H1 (cell line): ENCODE measurements at places on chromosomes 12 and 14.

DNA sequence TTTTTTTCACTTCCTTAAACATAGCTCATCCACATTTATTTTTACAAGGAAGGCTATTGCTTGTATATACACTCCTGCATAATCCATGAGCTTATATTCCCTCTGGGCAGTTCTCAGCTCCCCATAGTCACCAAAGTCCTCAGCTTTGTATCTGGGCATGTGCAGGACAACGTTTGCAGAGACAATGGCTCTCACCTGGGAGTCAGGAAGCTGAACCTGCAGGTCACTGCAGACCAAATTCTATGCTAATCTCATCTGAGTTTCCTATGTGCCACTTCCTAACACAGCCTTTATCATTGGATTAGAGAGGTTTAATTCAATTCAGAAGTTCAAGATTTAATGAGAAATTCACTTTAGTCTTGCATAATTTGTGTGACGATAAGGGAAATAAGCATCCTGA lies 131.5 kb downstream of the KCNK10 start:
- DNase-seq = no peak

DNA sequence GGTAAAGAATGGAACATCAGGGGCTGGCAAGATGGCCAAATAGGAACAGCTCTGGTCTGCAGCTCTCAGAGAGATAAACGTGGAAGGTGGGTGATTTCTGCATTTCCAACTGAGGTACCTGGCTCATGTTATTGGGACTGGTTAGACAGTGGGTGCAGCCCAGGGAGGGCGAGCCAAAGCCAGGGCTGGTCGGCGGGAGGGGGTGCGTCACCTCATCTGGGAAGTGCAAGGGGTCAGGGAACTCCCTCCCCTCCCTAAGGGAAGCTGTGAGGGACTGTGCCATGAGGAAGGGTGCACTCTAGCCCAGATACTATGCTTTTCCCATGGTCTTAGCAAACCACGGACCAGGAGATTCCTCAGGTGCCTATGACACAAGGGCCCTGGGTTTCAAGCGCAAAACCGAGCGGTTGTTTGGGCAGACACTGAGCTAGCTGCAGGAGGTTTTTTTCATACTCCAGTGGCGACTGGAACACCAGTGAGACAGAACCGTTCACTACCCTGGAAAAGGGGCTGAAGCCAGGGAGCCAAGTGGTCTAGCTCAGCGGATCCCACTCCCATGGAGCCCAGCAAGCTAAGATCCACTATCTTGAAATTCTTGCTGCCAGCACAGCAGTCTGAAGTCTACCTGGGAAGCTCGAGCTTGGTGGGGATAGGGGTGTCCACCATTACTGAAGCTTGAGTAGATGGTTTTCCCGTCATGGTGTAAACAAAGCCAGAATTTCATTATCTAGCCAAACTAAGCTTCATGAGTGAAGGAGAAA lies 317.6 kb downstream of the NELL2 start:
- DNase-seq = no peak

DNA sequence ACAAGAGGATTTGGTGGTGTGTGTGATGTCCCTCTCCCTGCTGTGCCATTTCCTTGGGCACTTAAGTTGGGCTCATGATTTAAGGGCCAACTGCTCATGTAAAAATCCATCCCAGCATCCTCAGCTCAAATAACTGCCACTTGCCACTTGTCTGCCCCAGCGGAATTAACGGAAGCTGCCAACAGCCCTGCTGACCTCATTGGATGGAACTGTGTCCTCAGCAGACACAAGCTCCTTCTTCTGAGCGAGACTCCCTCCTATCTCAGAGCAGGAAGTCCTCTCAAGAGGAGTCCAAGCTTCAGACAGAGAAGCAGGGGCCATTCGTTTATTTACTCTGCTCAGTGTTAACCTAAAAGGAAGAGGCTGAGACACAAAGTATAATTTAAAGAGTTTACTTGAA lies 29.6 kb upstream of the PRMT8 start:
- no peak for DNase-seq

DNA sequence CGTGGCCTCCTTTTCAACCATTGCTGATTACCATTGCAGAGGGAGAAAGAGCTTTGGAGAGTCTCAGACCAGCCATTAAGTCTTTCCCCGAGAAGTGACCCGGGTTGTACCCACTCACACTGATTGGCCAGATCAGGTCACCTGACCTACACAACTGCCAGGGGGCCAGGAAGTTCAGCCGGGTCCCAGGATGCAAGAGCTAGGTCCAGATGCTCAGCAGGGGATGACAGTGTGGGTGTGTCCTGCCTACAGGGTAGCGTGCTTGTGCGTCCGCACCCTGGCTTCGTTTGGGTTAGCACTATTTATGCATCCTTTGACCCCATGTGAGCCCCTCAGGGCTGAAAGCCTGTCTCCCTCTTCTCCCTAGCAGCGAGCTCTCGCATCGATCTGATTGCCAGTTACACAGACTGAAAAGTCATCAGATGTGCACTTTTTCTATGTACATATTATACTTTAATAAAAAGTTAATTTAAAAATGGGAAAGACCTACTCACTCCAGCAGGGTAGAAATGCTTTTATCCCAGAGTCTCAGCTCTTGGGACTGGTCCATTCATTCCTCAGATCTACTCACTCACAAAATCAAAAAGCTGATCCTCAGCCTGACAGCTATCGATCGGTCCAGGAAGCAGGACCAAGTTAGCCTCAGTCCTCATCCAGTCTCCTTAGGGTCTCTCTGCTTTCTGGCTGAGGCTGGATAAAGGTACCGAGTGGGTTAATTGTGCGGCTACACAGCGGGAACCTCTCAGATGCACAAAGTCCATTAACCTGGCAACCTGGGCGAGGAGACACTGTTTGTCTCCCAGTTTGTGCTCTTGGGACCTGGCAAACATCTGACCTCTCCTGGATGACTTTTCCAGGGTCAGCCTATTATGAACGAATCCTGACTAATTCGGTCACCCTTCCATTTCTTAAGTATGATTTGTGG lies 68.0 kb downstream of the SERPINA3 start:
- DNase-seq = no peak
